Stimulated activated CD8-positive, alpha-beta memory T cell treated with anti-CD3 and anti-CD28 coated beads, Interleukin-7, amount 100 ng/mL, for 1 hour (primary cell): ENCODE measurements at places on chromosomes 4 and X.

DNA sequence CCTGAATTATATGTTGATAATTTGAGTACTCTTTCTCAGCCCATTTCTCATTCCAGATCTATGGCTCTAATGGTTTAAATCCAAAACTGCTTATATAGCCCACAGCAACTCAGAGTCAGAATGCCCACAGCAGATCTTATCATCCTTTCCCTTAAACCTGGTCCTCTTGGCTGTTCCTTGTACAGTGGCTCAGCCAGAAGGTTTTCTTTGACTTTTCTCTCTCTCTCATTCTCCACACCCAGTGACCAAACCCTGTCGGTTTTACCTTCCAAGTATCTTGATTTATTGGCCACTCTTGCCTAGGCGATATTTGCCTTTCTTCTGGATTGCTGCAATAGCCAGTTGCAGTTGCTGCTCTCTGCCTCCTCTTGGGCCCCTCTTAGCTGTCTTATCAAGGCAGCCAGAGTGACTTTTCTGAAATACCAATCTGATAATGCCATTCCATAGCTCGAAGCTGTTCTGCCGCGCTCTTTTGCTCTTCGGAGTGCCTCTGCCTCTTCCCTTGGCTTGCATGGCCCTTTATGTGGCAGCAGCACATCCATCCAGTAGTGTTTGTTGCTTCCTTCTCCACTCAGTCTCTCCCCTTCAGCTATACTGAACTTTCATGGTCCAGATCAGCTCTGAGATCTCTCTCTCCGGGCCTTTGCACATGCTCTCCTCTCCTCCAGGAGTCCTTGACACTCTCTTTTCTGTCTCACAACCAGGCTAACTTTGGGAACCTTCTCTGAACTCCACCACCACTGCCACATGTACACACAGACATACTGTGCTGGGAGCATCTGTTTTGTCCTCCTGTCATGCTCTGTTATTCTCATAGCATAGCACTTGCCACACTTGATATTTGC, 11.8 kb downstream of the GAB1 start:
- DNase-seq, result no peak

DNA sequence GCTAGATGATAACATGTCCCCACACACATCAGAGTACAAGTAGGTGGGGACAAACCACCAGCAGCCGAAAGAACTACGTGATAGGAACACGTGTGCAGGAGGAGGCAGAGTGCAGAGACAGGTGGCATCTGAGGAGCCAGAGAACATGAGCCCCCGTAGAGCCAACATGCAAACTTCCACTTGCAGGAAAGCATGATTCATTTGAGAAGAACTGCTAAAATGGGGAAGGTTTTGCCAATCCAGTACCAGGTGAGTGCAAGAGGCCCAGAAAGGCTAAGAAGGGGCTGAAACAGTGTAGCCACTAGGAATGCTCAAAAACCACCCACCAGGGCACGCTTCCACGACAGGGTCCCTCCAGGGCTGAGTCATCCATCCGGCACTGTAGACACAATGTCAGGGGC, 149.8 kb upstream of the TENM3 start:
- no peak for DNase-seq

GRCh38 chr4:125808570-125808969, 493.8 kb downstream of the FAT4 start:
- no peak for DNase-seq

DNA sequence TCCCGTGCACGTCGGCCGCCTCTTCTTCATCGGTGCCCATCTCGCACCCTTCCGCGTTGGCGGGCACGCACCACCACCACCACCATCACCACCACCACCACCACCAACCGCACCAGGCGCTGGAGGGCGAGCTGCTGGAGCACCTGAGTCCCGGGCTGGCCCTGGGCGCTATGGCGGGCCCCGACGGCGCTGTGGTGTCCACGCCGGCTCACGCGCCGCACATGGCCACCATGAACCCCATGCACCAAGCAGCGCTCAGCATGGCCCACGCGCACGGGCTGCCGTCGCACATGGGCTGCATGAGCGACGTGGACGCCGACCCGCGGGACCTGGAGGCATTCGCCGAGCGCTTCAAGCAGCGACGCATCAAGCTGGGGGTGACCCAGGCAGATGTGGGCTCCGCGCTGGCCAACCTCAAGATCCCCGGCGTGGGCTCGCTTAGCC, 1.4 kb downstream of the POU4F2 start:
- DNase-seq, result no peak

DNA sequence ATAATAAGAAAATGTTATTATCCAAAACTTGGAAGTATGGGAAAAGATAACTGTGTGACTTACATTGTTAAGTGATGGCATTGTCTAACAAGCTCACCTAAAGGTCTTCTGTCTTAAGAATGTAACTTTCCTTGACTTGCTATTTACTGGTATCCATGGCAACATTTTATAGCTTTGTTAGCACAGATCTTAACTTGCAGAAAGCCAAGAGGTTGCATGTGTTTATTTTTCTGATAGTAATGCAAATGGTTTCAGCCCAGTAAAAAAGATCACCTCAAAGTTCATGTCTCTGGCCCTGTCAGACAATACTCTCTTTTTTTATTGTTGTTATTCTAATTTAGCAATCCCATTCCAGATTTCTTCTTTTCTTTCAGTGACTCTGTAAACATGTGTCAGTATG, 425.3 kb downstream of the SPRY1 start:
- no peak for DNase-seq

GRCh38 chr4:712093-712492, 6.5 kb downstream of the PCGF3 start:
- DNase-seq, result no peak

- DNase-seq, result no peak
Observed at GRCh38 chrX:114905251-114905650, 112.2 kb downstream of the IL13RA2 start.

GRCh38 chrX:118126286-118126685, 9.7 kb upstream of the KLHL13 start:
- no peak for DNase-seq

DNA sequence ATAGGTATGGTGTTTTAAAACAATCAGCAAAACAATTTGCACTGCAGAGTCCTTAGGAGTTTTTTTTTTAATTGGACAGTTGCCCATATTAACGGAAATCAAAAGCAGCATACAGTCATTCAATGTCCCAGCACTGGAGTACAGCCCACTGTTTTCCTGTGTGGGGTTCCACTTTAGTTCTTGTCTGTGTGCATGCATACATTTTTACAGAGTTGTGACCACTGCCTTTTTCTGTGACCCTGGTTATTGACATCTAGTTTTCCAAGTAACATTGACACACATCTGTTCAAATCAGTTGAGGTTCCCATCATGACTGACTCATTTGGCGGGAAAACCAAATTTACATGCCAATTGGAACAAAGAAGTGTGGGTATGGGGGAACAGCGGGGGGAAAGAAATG, 83.3 kb downstream of the HPRT1 start:
- DNase-seq, result no peak

- DNase-seq, result no peak
Observed at GRCh38 chr4:70877556-70877955, 24.6 kb upstream of the MOB1B start.

DNA sequence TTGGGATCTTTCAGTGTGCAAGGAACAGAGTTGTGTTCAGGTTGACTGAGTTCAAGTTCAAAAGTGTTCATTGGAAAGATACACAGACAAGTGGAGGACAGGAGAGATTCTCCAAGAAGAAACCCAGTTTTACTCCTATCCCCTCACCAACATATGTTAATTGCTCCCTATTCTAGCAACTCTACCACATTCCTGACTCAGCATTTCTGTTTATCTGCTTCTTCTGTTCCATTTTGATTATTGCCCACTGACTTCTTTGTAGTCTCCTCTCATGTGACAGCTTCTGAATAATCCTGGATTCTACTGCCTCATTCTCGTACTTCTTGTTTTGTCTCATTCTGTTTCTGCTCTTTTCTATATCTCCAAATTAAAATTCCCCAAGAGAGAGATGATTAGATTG, 15.8 kb upstream of the SPANXC start:
- DNase-seq, result no peak

DNA sequence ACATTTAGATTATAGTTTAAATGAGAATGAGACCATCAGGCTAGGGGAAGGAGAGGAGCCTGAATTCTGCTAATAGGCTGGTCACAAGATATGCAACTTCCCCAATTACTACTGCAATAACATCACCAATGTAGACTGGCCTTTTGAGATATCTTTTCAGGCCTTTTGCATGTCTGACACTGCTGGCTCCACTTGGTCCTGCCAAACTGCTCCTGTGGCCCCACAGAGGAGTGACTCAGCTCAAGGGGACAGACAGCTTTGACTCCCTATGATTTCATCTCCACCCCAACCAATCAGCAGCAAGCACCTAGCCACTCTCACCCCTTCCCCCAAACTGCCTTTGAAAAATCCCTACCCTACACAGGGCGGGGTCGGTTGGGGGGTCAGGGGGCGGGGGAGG, 22.8 kb downstream of the GPRIN3 start:
- no peak for DNase-seq

DNA sequence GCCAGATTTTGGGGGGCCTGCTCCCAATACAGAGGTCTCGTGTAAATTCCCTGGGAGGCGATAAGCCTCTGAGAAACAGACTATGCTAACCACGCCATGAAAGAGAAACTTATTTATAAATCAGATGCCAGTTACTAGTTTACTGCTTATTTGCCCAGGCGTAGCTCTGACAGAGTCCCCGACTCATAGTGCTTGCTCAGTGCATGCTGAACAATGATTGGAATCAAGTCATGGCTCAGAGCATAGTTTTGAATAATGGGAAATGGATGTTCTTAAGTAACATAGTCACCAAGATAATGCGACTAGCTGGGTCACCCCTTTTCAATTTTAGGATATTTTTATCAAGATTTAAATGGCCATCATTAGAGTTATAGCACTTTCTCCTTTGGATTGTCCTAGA, 39.9 kb downstream of the HTT start:
- DNase-seq, result no peak

DNA sequence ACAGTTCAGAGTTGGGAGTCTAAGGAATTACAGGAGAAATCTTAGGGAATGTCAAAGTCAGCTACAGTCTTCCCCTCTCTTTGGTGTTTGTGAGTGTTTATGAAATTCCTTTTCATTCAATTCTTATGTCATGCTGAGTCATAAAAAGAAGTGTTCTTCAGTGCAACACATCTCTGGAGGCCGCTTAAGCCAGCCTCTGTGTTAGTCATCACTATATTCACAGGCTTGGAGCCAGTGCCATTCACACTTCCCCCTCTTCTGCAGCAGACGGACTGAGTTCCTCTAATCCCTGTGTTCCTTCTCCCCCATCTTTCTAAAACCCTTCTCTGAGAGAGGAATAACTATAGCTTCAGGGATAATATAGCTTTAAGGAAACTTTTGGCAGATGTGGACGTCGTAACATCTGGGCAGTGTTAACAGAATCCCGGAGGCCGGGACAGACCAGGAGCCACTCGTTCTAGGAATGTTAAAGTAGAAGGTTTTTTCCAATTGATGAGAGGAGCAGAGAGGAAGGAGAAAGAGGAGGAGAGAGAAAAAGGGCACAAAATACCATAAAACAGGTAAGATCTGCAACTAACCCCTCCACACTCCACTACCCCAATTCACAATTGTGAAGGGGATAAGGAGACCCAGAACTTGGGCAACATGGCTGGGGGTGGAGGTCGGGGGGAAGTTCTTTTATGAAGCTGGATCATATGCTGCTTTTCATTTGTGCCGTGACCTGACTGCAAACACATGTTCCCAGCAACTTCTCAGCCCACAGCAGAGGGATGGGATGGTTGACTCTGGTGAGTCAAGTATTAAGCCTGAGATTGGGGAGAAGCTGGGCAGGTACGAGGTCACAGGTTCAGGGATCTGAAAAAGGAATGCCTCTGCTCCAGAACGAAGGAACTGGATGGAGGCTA, at the start of gene SRPX2:
TSS of gene SRPX2 (plus strand) at position 244 of the 905 bp plus-strand sequence. CDS start 2,124 bp downstream, outside the sequence.
- no peak for DNase-seq

DNA sequence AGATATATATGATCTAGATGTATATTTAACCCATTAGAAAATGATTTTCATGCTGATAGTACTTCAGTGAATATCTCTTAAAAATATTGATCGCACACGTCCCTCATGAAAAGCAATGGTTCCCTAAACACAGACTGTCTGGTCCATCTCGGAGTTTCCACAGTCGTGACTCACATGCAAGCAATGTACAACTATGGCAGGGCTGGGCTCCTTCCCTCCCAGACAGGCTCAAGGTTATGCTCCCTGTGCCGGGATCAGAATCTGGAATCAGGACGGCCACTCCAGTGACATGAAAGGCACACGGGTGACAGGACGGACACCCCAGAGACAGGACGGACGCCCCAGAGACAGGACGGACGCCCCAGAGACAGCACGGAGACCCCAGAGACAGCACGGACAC, 40.2 kb upstream of the PPP2R3B start:
- DNase-seq, result no peak

- no peak for DNase-seq
Observed at GRCh38 chr4:184722798-184723197, 11.1 kb downstream of the CENPU start.

DNA sequence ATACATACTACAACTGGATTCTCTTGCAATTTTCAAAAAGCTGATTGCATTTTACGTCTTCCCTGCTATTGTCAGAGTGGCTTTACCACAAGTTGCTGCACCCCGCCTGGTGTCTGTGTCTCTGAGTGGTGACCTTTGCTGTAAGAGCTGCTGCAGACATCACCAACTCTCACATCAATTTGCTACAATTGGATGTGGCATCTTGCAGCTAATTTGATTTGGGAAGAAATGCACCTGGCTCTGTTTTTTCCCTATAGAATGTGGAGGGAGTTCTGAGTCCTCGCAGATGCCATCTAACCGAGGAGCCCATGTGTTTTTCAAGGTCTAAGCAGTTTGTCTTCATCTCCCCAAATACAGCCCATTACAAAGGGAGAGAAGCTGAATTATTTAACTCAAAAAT, 73.8 kb upstream of the PHOX2B start:
- DNase-seq, result no peak

- DNase-seq, result no peak
Observed at GRCh38 chrX:112259375-112259774, 176.8 kb upstream of the TRPC5 start.

DNA sequence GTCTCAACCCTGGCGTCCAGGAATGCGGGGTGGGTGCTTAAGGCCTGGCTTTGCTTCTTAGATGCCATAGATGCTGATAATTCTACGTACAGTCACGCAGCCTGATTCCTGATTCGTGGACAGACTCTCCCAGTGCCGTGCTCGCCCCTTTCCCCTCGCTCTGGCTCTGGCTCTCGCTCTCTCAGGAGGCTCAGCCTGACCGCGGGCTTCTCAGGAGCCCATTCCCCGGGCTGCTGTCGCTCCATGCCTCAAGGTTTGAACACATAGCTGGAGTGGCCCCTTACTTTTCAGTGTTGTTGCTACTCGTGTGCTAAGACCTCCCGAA, 59.2 kb upstream of the ZC4H2 start:
- no peak for DNase-seq

- DNase-seq, result no peak
Observed at GRCh38 chrX:64205441-64205734, at the start of gene AMER1. TSS of gene AMER1 (minus strand) at chrX:64205708. CDS start at chrX:64193286, 12,422 bp downstream.

GRCh38 chr4:125551466-125551865, 236.7 kb downstream of the FAT4 start:
- DNase-seq, result no peak

GRCh38 chr4:46931981-46932380, 22.9 kb upstream of the COX7B2 start:
- DNase-seq, result no peak
